ENCODE measurements at places on chromosomes 6 and 20. TPM values are rescaled to one million over a fixed set of nuclear protein-coding genes. Genes with fewer than 3 reads are reported as not detected.

- H3K4me1 ChIP-seq = peaks cover under 1% of the 10 kb centered on the region
- H3K27me3 ChIP-seq = no peaks in the 10 kb centered on the region
- DNase-seq = no peak
- no peaks in the 10 kb centered on the region for H3K36me3 ChIP-seq
These were observed 27.4 kb upstream of the LRRN4 start for GRCh38 chr20:6081236-6081635.

GRCh38 chr6:135372758-135373157, 124.8 kb downstream of the AHI1 start:
- no peaks in the 10 kb centered on the region for H3K36me3 ChIP-seq
- no peak for DNase-seq
- no peaks in the 10 kb centered on the region for H3K4me1 ChIP-seq

GRCh38 chr20:58712806-58713731, 20.5 kb downstream of the NPEPL1 start:
- no peak overlapping the region for H3K4me3 ChIP-seq
- no peak overlapping the region for H3K27ac ChIP-seq
- no peak for DNase-seq
- H3K4me1 ChIP-seq = no peaks in the 10 kb centered on the region

DNA sequence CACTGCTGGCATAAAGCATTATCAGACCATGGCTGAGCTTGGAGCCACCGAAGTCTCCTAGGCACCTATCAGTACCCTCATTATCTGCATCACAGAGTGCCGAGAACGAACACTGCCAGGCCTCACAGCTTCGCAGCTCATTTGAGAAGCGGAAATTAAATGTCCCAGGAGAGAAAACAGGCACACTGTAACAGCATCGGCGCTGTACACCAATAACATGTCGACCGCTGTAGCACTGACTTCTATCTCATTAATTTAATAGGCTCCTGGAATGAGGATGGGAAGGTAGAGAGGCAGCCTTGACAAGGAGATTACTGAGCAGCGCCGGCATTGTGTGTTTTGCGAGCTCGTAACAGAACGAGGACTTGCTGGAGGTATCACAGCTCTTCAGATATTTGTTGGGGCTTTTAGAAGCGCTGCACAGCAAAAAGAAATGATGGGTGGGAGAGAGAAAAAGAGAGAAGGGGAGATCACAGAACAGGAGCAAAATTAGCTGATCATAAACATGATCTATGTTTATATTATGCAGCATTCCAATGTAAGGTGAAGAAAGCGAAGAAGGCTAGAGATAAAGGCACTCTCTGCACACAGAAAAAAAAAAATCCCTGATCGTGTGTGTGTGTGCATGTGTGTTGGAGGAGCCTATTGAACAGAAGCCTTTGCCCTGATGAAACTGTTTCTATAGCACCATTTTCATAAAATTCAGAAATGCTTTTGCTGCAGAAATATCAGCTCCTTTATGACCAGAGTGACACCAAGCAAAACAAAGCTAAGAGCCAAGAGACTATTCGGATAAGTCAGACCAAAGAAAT, 29.2 kb downstream of the ID4 start:
- peaks cover 53% of the 10 kb centered on the region for H3K27me3 ChIP-seq
- H3K4me1 ChIP-seq = no peaks in the 10 kb centered on the region
- no peak for DNase-seq
- no peak overlapping the region for H3K4me3 ChIP-seq
- no peak overlapping the region for H3K27ac ChIP-seq

DNA sequence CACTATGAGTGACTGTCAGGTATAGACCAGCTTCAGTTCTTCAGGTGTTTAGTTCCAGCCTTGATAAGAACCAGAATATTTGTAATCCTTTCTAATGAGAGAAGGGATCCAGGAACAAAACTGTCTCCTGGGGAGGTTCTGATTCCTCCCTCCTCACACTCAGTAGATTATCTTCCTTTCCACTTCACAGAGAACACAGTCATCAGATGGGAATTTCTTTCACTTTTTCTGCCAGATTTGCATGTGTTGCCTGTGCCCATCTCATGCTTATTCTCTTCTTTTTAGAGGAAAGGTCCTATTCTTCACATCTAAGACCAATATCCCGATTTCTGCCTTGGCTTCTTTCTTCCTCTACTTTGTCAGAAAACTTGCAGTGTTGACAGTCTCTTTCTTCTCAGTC, 50.8 kb downstream of the CD109 start:
- no peak for DNase-seq
- H3K4me1 ChIP-seq = peaks cover 3% of the 10 kb centered on the region
- no peak overlapping the region for H3K27ac ChIP-seq
- H3K27me3 ChIP-seq = no peaks in the 10 kb centered on the region

The CAP2 gene
- polyA plus RNA-seq = 42.0 TPM

The COL21A1 gene
- polyA plus RNA-seq = 46.7 TPM

GRCh38 chr6:42352856-42353564, 98.7 kb downstream of the TRERF1 start:
- H3K4me3 ChIP-seq = no peak overlapping the region
- no peaks in the 10 kb centered on the region for H3K4me1 ChIP-seq
- DNase-seq = no peak
- H3K36me3 ChIP-seq = no peaks in the 10 kb centered on the region

- H3K27ac ChIP-seq = peak overlapping the region; percentile 75
- H3K27me3 ChIP-seq = no peaks in the 10 kb centered on the region
- no peak for DNase-seq
- peaks cover 24% of the 10 kb centered on the region for H3K36me3 ChIP-seq
- peaks cover 60% of the 10 kb centered on the region for H3K4me1 ChIP-seq
These were observed 23.1 kb downstream of the SPATA2 start for GRCh38 chr20:49892260-49892659.

DNA sequence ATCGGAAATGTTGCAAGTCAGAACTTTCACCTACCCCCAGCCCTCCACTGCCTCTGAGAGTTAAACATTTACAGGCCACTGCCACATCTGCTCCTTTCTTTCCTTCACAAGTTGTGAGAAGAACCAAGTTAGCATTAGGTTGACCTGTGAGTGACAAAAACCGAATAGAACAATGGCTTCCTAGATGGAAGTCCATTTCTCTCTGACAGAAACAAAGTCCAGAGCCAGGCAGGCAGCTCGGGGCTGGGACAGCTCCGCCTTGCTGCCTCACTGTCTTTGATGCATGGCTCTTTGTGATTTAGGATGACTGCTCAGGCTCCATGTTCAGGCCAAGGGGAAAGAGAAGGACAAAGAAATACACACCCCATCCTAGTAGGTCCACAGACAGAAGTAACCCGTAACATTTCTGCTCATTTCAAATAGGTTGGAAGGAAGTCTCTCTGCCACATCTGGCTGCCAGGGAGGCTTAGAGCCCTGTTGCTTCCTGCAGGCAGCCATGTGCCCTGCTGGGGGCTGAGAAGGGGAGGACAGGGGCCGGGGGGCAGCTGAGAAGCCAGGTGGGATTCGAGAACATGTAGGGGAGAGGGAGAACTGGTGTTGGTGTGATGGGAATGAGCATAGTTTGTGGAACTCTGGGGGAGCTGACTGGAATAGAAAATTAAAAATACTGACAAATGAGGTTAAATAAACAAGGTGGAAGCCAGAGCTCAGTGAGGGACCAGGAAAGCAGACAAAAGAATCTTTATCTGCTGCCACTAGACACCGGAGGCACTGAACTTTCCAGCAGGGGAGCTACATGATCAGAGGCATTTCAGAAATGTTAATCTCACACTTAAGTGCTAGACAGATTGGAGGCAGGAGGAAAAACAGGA, 19.5 kb upstream of the IER3 start:
- H3K4me1 ChIP-seq = peaks cover 13% of the 10 kb centered on the region
- H3K36me3 ChIP-seq = no peaks in the 10 kb centered on the region
- no peak for DNase-seq

- peak overlapping the region; percentile 78 for H3K4me3 ChIP-seq
- H3K4me1 ChIP-seq = peaks cover 23% of the 10 kb centered on the region
- peak overlapping the region; percentile 90 for H3K27ac ChIP-seq
- no peaks in the 10 kb centered on the region for H3K27me3 ChIP-seq
- H3K36me3 ChIP-seq = no peaks in the 10 kb centered on the region
These were observed 686 bp downstream of the ZGPAT start for GRCh38 chr20:63708301-63709148.

DNA sequence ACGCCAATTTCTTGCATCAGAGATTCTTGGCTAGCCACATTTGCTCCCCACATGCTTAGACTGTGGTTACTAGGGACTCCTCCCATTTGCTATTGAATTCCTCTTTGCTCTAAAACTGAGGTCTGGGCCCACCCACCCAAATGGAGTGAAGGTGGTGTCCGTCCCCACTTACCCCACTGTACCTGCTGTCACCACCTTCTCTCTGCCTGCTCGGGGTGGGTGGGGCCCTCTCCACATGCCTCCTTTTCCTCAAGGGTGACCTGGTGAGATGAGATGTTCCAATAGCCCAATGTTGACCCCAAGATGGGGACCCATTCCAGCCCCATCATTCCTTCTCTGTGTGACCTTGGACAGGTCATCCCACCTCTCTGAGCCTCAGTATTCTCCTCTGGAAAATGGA, 74.6 kb downstream of the GNAS-AS1 start:
- no peak overlapping the region for H3K4me3 ChIP-seq
- DNase-seq = no peak
- no peaks in the 10 kb centered on the region for H3K36me3 ChIP-seq
- no peak overlapping the region for H3K27ac ChIP-seq
- no peaks in the 10 kb centered on the region for H3K4me1 ChIP-seq
- peaks cover 54% of the 10 kb centered on the region for H3K27me3 ChIP-seq

The PERP gene
- 30.4 TPM for polyA plus RNA-seq

- no peak for DNase-seq
- H3K27me3 ChIP-seq = no peaks in the 10 kb centered on the region
- H3K4me1 ChIP-seq = no peaks in the 10 kb centered on the region
- H3K36me3 ChIP-seq = no peaks in the 10 kb centered on the region
- H3K27ac ChIP-seq = no peak overlapping the region
- H3K4me3 ChIP-seq = no peak overlapping the region
These were observed 41.1 kb upstream of the PREP start for GRCh38 chr6:105443941-105444340.

DNA sequence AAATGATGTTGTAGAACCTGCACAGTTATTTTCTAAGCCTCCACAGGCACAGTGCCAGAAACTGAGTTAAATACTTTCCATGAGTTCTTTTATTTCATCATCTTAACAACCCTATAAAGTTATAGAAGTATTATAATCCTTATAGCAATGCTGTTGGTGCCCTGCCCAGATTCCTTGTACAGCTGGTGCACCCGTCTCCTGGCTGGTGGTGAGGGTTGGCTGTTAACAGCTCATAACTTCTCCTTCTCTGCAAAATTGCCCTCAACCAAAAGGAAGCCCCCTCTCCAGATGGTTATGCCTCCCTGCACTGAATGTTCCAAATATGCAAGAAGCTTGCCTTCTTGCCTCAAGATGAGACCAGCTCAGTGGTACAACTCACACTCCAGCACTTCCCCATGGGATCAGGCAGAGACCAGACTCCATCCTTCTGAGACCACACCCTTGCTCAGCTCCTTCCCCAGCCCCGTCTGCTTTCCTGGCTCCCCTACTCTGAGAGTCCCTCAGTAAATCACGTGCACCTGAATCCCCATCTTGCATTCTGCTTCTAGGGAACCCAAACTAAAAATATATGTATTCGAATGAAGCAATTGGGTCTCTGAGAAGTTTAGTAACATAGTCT, 304.4 kb upstream of the PLCB4 start:
- no peaks in the 10 kb centered on the region for H3K36me3 ChIP-seq
- no peak overlapping the region for H3K27ac ChIP-seq
- H3K27me3 ChIP-seq = no peaks in the 10 kb centered on the region

- no peaks in the 10 kb centered on the region for H3K36me3 ChIP-seq
- no peak overlapping the region for H3K27ac ChIP-seq
- no peak for DNase-seq
- no peak overlapping the region for H3K4me3 ChIP-seq
These were observed 204.9 kb downstream of the PHACTR1 start for GRCh38 chr6:12921467-12921866.

- no peak overlapping the region for H3K4me3 ChIP-seq
- H3K27ac ChIP-seq = no peak overlapping the region
- H3K36me3 ChIP-seq = no peaks in the 10 kb centered on the region
- no peaks in the 10 kb centered on the region for H3K27me3 ChIP-seq
- DNase-seq = no peak
These were observed 58.7 kb downstream of the ZFAND3 start for GRCh38 chr6:37878150-37878710.

The PTK7 gene
- polyA plus RNA-seq = 6.3 TPM

GRCh38 chr6:138620630-138621029, 121.3 kb upstream of the NHSL1 start:
- no peak overlapping the region for H3K4me3 ChIP-seq
- no peaks in the 10 kb centered on the region for H3K36me3 ChIP-seq
- no peak for DNase-seq
- no peaks in the 10 kb centered on the region for H3K27me3 ChIP-seq

The BEND6 gene
- 0.09 TPM for polyA plus RNA-seq

The ADGB gene
- polyA plus RNA-seq = not detected

- H3K27me3 ChIP-seq = peaks cover 30% of the 10 kb centered on the region
- H3K27ac ChIP-seq = no peak overlapping the region
- no peak overlapping the region for H3K4me3 ChIP-seq
- DNase-seq = peak; percentile 27
- no peaks in the 10 kb centered on the region for H3K36me3 ChIP-seq
- no peaks in the 10 kb centered on the region for H3K4me1 ChIP-seq
These were observed 82.7 kb upstream of the TOP1 start for GRCh38 chr20:40945754-40946450.

The BCAS1 gene
- polyA plus RNA-seq = 0.03 TPM

- no peaks in the 10 kb centered on the region for H3K36me3 ChIP-seq
- DNase-seq = no peak
- no peaks in the 10 kb centered on the region for H3K4me1 ChIP-seq
These were observed 92.0 kb upstream of the PAX1 start for GRCh38 chr20:21613512-21613911.

The MACROD2 gene
- polyA plus RNA-seq = 0.28 TPM

The DUSP15 gene
- 0.90 TPM for polyA plus RNA-seq

DNA sequence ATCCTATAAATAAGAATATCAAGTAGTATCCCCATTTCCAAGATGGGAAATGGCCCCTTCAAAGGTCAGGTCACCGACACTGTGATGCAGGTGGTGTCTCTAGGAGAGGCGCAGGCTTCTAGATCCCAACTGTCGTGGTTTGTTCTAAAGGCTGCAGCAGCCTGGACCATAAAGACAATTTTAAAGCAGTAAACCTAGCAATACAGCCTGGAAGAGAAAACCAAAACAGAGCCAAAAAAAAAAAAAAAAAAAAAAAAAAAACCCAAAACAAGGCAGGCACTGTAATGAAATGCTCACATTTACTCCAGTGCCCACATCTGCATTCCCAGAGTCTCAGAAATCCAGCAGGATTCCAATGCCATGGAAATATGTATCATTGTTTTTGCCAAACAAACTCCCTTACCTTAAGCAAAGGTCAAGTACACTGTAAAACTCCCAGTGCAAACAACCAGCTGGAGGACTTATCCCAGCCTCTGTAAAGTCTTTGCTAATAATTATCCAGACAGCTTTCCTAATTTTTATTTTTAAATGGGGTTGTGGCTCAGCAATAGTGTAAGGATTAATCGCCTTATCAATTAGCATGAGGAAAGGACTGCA, 98.2 kb downstream of the PSMG4 start:
- no peaks in the 10 kb centered on the region for H3K27me3 ChIP-seq
- H3K4me1 ChIP-seq = peaks cover 25% of the 10 kb centered on the region
- peak overlapping the region; percentile 94 for H3K27ac ChIP-seq
- no peak overlapping the region for H3K4me3 ChIP-seq
- DNase-seq = no peak

The NOTCH4 gene
- 123 TPM for polyA plus RNA-seq

The ELOVL2 gene
- 2.6 TPM for polyA plus RNA-seq

All from heart right ventricle (tissue), 16 donors.